NCI-H69 (cell line): ENCODE measurements at places on chromosomes 1 and 21.

DNA sequence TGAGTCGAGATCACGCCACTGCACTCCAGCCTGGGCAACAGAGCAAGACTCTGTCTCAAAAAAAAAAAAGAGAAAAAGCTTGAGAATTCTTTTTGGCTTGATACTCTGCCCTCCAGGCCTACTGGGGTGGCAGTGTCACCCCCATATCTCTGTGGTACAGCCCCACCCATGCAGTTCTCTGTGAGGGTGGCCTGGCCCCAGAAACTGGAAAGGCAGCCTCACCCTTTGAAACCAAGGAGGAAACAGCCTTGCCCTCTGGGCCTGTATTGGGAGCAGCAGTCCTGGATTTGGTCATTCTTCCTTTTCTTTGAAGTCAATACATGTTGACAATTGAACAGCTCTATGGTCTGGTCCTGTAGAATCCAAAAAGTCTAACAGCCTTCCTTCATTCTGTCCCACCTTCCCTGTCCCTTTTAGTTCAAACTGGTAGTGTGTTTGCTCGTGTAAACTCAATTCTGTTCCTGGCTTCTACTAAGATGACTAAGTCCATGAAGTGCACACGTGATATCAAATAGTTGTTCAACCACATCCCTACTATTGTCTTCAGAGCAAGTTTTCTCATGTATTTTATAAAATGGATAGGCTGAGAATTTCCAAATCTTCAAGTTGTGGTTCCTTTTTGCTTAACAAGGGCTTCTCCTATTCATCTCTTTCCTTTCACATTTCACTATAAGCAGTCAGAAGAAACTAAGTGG, 13.2 kb downstream of the ST7L start:
- DNase-seq: no peak

DNA sequence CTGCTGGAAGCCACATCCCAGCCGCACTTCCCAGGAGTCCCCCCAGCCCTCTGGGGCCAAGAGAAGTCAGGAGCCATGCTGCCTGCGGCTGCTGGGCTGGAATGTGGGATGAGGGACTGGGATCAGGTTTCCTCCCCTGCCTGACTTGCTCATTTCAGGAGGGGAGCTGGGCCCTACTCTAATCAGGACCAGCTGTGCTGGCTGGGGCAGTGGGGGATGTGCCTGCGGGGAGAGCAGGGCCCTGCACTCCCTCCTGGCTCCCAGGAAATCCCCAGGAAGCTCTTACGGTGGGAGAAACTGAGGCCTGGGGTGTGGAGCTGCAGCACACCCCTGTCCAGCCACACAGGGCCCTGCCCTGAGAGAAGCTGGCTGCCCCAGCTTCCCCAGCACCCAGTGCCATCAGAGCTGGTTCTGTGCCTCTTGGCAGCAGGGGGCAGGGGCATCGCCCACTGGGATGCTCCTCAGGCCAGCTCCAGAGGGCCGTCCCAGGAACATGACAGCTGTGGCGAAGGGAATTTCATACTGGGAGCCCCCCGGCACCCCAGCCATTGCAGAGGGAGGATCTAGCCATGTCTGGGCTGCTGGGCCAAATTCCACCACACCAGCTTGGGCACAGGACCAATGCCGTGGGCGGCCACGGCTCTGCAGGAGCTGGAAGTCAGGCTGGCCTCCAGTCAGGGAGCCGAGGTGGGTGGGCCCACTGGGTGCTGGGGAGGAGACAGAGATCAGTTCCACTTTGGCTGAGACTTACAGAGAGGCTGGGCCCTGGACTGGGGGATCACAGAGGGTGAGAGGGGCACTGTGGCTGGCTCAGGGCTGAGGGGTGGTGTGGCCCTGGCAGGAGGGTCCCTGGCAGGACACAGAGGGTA, 21.3 kb upstream of the PRSS38 start:
- DNase-seq: peak; percentile 75

- DNase-seq: peak; percentile 2
Measured at GRCh38 chr1:45356186-45356585, 15.9 kb upstream of the MUTYH start.

- DNase-seq: no peak
Measured at GRCh38 chr1:183873642-183874041, 68.7 kb downstream of the RGL1 start.

- no peak for DNase-seq
Measured at GRCh38 chr21:17214801-17215200, 298.0 kb upstream of the CXADR start.

- no peak for DNase-seq
Measured at GRCh38 chr1:26318338-26319064, 743 bp downstream of the CD52 start.

DNA sequence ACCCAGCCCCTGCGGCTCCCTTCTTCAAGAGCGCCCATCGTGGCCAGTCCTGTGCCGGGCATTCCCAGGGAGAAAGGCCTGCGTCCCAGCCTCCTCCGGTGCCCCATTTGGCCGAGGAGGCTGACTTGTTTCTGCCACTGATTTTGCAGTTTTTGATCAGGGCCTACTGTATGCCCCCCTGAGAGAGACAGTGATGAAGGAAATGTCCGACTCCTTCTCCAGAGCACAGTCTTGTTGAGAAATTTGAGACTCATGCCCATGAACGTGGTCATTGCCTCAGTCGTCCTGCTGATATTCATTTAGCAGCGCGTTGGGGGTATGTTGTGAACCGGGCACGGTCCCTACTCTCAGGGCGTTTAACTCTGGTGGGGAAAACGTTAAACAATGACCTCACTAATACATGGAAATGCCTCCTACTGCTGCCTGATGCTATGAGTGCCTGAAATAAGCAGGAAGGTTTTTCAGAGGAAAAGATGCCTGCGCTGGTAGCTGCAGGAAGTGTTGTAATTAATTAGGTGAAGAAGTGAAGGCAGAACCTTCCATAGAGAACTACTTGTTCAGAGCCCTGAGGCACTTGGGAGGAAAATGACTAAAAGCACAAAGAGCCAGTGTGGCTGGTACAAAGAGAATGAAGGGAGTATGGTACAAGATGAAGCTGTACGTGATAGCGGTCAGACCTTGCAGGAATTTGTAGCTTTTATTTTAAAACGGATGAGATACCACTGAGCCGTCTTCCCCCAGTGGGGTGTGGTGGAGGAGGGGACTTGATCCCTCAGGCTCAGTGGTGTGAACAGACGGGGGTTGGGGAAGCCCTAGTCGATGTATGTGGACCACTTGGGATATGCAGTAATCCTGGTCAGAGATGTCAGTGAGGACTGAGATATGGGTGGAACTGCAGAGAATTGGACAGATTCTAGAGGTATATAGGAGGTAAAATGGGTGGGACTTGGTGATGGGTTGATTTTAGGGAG, 730 bp downstream of the ZCCHC17 start:
- DNase-seq: peak; percentile 34

- DNase-seq: no peak
Measured at GRCh38 chr1:203281851-203282661, 23.3 kb upstream of the BTG2 start.

DNA sequence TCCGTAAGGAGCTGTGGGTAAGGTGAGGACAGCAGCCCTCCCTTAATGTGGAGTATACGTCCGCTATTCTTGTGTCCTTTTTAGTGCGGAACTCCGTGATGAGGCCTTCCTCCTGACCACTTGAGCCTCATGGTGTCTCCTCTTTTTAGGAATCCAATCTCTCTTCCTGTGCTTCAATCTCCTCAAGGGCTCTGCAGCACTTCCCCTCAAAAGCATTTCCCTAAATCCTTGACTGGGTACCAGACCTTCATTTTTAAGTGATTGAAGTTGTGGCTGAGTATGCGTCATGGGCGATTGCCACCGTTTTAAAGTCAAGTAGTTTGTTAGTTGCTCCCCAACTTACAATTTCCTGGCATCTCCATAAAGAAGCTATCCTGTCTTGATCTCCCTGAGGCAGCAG, 62.8 kb downstream of the SAMSN1 start:
- DNase-seq: no peak

- no peak for DNase-seq
Measured at GRCh38 chr1:87174724-87175245, 153.9 kb upstream of the LMO4 start.

- peak; percentile 93 for DNase-seq
Measured at GRCh38 chr1:58896246-58897183, 112.7 kb upstream of the JUN start.

- no peak for DNase-seq
Measured at GRCh38 chr21:25955646-25956045, 214.9 kb downstream of the APP start.

- no peak for DNase-seq
Measured at GRCh38 chr1:8162168-8162567, 136.1 kb upstream of the ERRFI1 start.

- peak; percentile 94 for DNase-seq
Measured at GRCh38 chr1:160083968-160084770, 2.8 kb downstream of the KCNJ9 start.
